ENCODE measurements at places on chromosomes 13 and 19.
A peak's percentile ranks its signal among the peaks of the same experiment; 100 is the strongest.

GRCh38 chr19:2139385-2140137, 11.8 kb downstream of the AP3D1 start:
- no peaks in the 10 kb centered on the region for H3K36me3 ChIP-seq
- no peak overlapping the region for H3K4me3 ChIP-seq
- H3K4me1 ChIP-seq, result no peaks in the 10 kb centered on the region

GRCh38 chr19:3698386-3698950, 1.8 kb downstream of the PIP5K1C start:
- no peaks in the 10 kb centered on the region for H3K27me3 ChIP-seq
- peaks cover 3% of the 10 kb centered on the region for H3K4me1 ChIP-seq
- peak overlapping the region; percentile 71 for H3K27ac ChIP-seq
- no peak for DNase-seq
- H3K4me3 ChIP-seq, result peak overlapping the region; percentile 99

GRCh38 chr19:27679905-27680304, 1533.0 kb downstream of the UQCRFS1 start:
- DNase-seq, result no peak
- H3K4me3 ChIP-seq, result no peak overlapping the region
- H3K27ac ChIP-seq, result no peak overlapping the region
- H3K27me3 ChIP-seq, result no peaks in the 10 kb centered on the region
- H3K4me1 ChIP-seq, result no peaks in the 10 kb centered on the region

DNA sequence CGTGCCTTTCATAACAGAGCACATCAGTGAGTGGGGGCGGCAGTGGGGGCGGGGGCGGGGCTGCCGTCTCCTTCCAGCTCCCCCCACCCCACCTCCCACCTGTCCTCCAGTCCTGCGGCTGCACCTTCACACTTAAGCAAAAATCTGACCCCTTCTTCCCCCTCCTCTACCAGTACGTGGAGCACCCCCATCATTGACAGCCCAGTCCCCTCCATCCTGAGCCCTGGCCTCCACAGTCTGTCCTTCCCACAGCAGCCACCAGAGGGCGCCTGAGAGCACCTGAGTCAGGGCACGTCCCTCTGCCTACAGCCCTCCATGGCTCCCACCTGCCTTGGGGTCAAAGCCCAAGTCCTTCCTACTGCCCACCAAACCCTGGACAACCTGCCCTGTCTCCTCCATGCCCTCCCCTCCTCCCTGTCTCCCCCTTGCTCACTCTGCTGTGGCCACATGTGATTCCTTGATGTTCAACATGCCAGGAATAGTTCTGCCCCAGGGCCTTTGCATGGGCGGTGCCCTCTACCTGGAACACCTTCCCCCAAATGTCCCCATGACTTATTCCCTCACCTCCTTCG, 4.0 kb downstream of the EBI3 start:
- H3K4me3 ChIP-seq, result no peak overlapping the region
- H3K27ac ChIP-seq, result no peak overlapping the region
- no peaks in the 10 kb centered on the region for H3K36me3 ChIP-seq
- no peaks in the 10 kb centered on the region for H3K4me1 ChIP-seq

DNA sequence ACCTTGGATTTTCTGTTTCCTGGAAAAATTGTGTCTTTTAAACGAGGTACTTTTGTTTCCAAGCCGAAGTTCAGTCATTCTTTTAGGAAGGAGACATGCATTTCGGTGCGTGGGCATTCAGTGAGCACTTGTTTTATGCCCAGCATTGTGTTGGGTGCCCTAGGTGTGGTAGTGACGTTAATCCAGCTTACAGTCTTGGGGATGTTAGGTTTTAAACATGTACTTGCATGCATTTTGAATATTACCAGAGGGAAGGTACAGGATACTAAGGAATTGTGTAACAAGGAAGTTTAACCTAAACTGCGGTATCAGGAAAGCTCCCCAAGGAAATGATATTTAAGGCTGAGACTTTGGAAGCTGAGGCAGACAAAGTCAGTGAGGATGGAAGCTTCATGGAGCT, 66.3 kb downstream of the ARHGAP35 start:
- H3K36me3 ChIP-seq, result no peaks in the 10 kb centered on the region
- DNase-seq, result no peak

DNA sequence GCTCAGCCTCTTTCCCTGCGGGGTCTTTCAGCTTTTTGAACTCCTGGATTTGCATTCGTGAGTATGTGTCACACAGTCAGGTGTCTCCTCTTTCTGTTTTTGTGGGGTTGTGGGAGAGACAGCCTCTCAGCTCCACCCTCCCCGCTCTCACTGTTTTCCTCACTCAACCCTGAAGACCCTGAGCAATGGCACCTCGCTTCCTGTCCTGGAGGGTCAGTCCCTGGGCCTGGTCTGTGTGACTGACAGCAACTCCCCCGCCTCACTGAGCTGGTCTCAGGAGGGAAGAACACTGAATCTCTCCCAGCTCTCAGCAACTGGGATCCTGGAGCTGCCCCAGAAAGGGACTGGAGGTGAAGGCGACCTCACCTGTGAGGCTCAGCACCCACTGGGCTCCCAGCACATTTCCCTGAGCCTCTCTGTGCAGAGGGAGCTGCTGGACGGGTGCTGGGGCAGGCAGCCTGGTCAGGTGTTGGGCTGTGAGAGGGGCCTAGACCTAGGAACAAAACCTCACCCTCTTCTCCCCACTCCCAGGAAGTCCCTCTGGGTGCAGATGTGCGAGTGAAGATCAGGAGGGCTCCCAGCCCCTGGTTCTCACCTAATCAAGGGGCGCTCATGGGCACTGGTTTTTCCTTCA, 4.2 kb upstream of the SIGLEC7 start:
- H3K27me3 ChIP-seq, result peaks cover 32% of the 10 kb centered on the region
- no peak overlapping the region for H3K27ac ChIP-seq
- H3K4me1 ChIP-seq, result no peaks in the 10 kb centered on the region
- H3K36me3 ChIP-seq, result no peaks in the 10 kb centered on the region
- no peak for DNase-seq
- no peak overlapping the region for H3K4me3 ChIP-seq

- H3K4me3 ChIP-seq, result no peak overlapping the region
- H3K4me1 ChIP-seq, result no peaks in the 10 kb centered on the region
- H3K36me3 ChIP-seq, result no peaks in the 10 kb centered on the region
- no peaks in the 10 kb centered on the region for H3K27me3 ChIP-seq
Observed at GRCh38 chr13:34462843-34463242, 479.2 kb upstream of the NBEA start.

- H3K4me1 ChIP-seq, result peaks cover 5% of the 10 kb centered on the region
- no peaks in the 10 kb centered on the region for H3K36me3 ChIP-seq
- H3K27me3 ChIP-seq, result no peaks in the 10 kb centered on the region
- peak; percentile 56 for DNase-seq
- H3K27ac ChIP-seq, result peak overlapping the region; percentile 94
Observed at GRCh38 chr13:50910485-50910805, 854 bp downstream of the RNASEH2B start.

- DNase-seq, result no peak
- H3K27me3 ChIP-seq, result no peaks in the 10 kb centered on the region
- peaks cover 3% of the 10 kb centered on the region for H3K4me1 ChIP-seq
Observed at GRCh38 chr13:48125794-48126228, 30.9 kb upstream of the MED4 start.

DNA sequence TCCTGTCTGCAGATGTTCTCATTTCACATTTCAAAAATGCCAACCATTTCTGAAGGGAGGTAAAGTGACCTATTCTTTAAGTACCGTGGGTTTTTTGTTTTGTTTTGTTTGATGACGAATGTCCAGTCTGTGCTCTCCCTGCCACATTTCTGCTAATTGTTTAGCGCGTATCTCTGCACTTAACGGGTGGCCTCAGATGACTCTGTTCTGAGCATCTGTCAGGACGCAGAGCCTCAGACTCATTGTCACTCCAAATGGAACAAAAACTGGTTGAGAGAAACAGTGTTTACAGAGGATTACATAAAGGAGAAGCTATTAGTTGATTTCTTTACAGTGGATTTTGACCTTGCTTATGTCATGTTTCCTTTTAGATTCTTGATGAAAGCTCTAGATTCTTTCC, 23.7 kb downstream of the TPP2 start:
- H3K27me3 ChIP-seq, result no peaks in the 10 kb centered on the region
- peaks cover 5% of the 10 kb centered on the region for H3K36me3 ChIP-seq
- H3K27ac ChIP-seq, result no peak overlapping the region
- no peak overlapping the region for H3K4me3 ChIP-seq

GRCh38 chr13:97568850-97569249, 134.9 kb downstream of the RAP2A start:
- H3K4me1 ChIP-seq, result peaks cover 4% of the 10 kb centered on the region
- H3K4me3 ChIP-seq, result no peak overlapping the region
- H3K27ac ChIP-seq, result no peak overlapping the region
- no peaks in the 10 kb centered on the region for H3K36me3 ChIP-seq
- H3K27me3 ChIP-seq, result no peaks in the 10 kb centered on the region
- DNase-seq, result no peak

DNA sequence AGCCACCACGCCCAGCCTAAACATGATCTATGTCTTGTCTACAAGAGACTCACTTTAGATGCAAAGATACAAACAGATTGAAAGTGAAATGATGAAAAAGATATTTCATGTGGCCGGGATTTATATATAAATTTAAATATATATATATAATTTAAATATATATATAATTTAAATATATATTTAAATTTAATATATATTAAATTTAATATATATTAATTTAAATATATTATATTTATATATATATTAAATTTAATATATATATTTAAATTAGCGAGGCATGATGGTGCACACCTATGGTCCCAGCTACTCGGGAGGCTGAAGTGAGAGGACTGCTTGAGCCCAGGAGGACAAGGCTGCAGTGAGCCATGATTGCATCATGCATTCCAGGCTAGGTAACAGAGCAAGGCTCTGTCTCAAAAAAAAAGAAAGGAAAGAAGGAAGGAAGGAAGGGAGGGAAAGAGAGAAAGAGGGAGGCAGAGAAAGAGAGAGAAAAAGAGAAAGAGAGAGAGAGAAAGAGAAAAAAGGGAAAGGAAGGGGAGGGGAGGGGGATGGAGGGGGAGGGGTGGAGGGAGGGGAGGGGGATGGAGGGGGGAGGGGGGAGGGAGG, 7.0 kb upstream of the EVI5L start:
- no peaks in the 10 kb centered on the region for H3K4me1 ChIP-seq
- no peaks in the 10 kb centered on the region for H3K27me3 ChIP-seq
- no peak for DNase-seq
- H3K4me3 ChIP-seq, result no peak overlapping the region
- H3K27ac ChIP-seq, result no peak overlapping the region
- no peaks in the 10 kb centered on the region for H3K36me3 ChIP-seq

- H3K36me3 ChIP-seq, result no peaks in the 10 kb centered on the region
- no peaks in the 10 kb centered on the region for H3K27me3 ChIP-seq
- H3K27ac ChIP-seq, result no peak overlapping the region
- DNase-seq, result no peak
Observed at GRCh38 chr13:40306817-40307216, 359.6 kb downstream of the FOXO1 start.

- no peaks in the 10 kb centered on the region for H3K36me3 ChIP-seq
- no peaks in the 10 kb centered on the region for H3K27me3 ChIP-seq
- no peaks in the 10 kb centered on the region for H3K4me1 ChIP-seq
- DNase-seq, result no peak
- H3K27ac ChIP-seq, result no peak overlapping the region
Observed at GRCh38 chr13:23320926-23321534, 112.5 kb downstream of the SACS start.

DNA sequence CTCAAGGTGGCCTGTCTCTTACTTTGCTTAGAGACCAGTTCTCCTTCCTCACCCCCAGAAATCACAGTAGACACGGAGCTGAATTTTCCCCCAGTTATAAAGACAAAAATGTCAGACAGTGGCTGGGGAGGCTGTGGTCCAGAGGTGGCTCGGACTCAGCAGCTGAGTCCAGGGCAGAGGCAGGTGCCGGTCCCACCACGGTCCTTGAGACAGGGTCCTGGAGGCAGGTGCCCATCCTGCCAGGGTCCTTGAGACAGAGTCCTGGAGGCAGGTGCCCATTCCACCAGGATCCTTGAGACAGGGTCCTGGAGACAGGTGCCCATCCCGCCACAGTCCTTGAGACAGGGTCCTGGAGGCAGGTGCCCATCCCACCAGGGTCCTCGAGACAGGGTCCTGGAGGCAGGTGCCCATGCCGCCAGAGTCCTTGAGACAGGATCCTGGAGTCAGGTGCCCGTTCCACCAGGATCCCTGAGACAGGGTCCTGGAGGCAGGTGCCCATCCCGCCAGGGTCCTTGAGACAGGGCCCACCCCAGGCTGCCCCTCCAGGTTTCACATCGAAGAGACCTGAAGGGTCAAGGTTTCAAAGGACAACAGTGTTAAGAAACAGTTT, 23.1 kb downstream of the PEPD start:
- H3K4me3 ChIP-seq, result no peak overlapping the region
- DNase-seq, result no peak
- no peak overlapping the region for H3K27ac ChIP-seq
- no peaks in the 10 kb centered on the region for H3K27me3 ChIP-seq

DNA sequence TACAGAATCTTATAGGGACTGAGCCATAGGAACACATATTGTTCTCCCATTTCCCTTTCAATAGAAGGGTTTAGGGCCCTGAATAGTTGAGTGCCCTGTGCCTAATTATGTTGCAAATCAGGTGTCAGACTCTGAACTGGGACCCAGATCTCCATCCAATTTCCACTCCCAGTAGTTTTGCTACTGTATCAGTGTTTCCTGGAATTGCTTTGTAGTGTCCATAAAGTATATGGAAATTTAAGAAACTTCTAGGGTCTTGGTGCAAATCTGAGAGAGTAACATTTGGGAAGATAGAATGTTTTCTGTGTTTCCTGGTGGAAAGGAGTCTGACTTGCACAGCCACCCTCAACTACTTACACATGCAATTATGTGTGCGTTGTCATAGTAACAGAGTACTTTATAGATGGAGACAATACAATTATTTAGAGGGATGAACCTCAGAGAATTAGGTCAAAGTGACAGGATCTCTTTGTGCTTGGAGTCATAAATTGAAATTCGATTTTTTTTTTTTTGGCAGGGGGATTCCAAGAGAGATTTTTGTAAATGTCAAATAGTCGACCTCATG, 646 bp upstream of the SLC10A2 start:
- H3K27ac ChIP-seq, result no peak overlapping the region
- H3K4me1 ChIP-seq, result no peaks in the 10 kb centered on the region
- H3K27me3 ChIP-seq, result no peaks in the 10 kb centered on the region
- no peak for DNase-seq
- no peaks in the 10 kb centered on the region for H3K36me3 ChIP-seq
- H3K4me3 ChIP-seq, result no peak overlapping the region

GRCh38 chr19:17996826-17997316, 11.1 kb upstream of the ARRDC2 start:
- no peaks in the 10 kb centered on the region for H3K36me3 ChIP-seq
- peak; percentile 80 for DNase-seq
- H3K27me3 ChIP-seq, result no peaks in the 10 kb centered on the region
- no peak overlapping the region for H3K4me3 ChIP-seq
- no peaks in the 10 kb centered on the region for H3K4me1 ChIP-seq
- H3K27ac ChIP-seq, result no peak overlapping the region

GRCh38 chr19:4768934-4769777, 22.4 kb upstream of the FEM1A start:
- DNase-seq, result peak; percentile 57
- no peak overlapping the region for H3K4me3 ChIP-seq
- H3K36me3 ChIP-seq, result no peaks in the 10 kb centered on the region
- H3K4me1 ChIP-seq, result no peaks in the 10 kb centered on the region

- no peak overlapping the region for H3K4me3 ChIP-seq
- no peak for DNase-seq
- no peak overlapping the region for H3K27ac ChIP-seq
- H3K36me3 ChIP-seq, result no peaks in the 10 kb centered on the region
- H3K27me3 ChIP-seq, result no peaks in the 10 kb centered on the region
Observed at GRCh38 chr13:27628081-27628480, 6.4 kb downstream of the POLR1D start.

Data from breast epithelium (tissue), 4 donors.